Fibroblast of the aortic adventitia (primary cell): ENCODE measurements at places on chromosomes 3 and 15. TPM values are rescaled to one million over a fixed set of nuclear protein-coding genes. Genes with fewer than 3 reads are reported as not detected.

Gene RBMS3
- total RNA-seq: 68.4 and 84.1 TPM in 2 replicates

Gene CHRD
- total RNA-seq: 0.36 and 4.6 TPM in 2 replicates

Gene CHST2
- 5.0 and 14.4 TPM in 2 replicates for total RNA-seq

GRCh38 chr3:4672725-4673275 lies 179.7 kb downstream of the ITPR1 start:
- no peak for DNase-seq

DNA sequence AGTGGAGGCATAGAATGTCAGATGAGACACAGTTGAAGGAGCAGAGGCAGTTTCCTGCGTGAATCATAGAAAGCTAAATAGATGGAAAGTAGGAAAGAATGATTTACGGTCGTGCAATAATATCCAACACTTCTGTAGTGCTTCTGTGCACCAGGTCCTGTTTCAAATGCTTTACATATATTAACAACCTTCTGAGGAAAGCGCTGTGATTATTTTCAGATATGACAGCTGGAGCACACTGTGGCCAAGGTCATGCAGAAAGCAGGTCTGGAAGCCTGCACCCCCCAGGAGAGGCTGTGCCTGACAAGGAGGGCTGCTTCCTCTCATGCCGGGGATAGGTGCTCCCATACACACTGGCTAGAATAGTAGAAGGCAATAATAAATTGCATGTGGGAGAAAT lies 104.5 kb downstream of the CHRNA7 start:
- no peak for DNase-seq

DNA sequence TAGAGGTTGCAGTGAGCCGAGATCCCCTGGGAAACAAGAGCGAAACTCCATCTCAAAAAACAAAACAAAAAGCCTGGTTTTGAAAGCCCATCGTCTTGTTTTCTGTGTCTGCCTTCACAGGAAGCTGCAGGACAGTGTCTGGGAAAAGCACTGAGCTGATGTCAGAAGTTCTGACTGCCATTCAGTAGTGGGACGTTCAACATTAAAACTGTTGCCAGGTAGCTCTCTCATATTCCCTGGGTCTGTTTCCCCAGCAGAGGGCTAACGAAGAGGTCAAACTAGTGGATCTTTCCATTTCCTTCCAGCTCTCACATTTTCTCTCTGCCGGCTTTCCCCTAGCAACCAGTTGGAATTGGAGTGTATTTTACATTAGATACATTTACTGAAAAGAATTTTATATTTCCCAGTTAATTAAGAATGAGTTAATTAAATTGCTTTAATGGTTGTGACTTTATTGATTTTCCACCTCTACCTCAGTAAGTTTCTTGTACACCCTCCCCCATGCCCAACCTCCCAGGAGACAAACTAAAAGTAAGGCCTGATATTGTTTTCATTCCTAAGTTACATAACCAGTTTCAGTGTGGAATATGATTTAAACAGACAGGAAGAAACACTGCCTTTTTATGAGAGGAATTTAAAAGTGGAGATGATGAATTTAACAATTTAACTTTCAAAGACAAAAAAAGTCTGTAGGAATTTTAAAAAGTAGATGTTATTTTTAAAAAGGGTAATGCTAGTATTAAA lies 29.9 kb downstream of the RCN2 start:
- DNase-seq: no peak

DNA sequence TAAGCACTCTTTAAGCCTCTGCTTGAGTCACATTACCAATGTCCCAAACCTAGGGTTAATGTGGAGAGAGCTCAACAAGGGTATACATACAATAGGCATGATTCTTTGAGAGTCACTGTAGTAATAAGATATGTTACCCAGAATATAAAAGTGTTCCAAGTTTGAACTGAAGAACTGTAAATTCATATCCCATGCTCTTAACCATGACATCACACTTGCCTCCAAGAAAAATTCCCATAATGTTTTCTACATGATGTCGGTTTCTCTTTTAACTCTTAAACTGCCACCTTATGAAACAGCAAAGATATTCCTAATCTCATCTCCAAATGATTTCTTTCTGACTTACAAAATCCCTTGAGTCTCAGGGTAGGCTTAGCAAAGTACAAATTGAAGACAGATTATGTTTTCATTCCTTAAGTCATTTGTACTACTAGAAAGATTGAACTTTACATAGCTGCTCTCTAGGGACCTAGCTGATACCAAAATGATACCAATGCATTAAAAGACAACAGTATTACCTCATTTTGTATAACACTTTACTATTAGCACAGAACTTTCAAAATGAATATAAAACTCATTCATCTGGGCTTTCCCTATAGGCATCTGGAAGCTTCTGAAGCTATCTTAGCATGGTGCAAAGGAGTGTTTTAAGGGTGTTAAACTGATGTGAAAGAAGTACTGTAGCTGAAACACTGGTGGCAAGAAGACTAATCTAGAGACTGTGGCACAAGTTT lies 127.1 kb downstream of the KCNMB2 start:
- DNase-seq: no peak

GRCh38 chr3:9673082-9673481 lies 23.8 kb downstream of the MTMR14 start:
- DNase-seq: no peak

DNA sequence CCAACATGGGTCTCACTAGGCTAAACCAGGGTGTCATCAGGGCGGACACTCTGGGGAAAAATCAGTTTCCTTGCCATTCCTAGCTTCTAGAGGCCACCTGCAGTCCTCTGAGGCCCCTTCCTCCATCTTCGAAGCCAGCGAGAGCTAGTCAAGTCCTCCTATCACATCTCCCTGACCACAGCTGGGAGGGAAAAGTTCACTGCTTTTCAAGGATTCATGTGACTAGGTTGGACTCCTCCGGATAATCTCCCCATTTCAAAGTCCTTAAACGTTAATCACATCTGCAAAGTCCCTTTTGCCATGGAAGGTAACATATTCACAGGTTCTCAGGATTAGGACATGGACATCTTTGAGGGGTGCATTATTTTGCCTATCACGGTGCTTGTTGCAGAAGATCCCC lies 35.9 kb upstream of the MAP3K13 start:
- no peak for DNase-seq

- no peak for DNase-seq
Observed at GRCh38 chr3:136939489-136939888, 18.3 kb upstream of the IL20RB start.

DNA sequence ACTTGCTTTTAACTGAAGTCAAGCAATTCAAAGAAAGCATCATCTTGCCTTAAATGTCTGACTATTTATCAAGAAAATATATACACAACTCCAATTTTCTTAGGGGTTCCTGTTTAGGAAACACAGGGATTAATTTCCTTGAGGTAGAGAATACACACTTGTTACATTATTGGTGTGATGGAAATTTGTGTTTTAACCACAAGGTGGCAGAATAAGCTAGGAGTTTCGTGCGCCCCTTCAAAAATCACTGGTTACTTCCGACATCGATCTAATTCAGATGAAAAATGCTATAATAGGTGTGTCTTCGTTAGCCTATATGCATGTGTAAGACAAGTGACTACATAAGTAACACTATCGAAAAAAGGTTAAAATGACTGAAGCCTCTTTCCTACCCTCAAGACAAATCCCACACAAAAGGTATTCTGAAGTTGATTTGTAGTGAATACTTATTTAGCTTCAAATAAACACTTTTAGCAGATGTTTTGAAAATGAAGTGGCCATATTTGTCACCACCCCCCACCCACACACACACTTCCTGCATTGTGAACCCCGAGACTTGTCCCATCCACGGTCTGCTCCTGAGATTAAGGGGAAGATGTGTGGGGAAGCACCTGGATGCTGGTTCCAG lies 246.5 kb downstream of the ROBO1 start:
- peak; percentile 52 for DNase-seq

DNA sequence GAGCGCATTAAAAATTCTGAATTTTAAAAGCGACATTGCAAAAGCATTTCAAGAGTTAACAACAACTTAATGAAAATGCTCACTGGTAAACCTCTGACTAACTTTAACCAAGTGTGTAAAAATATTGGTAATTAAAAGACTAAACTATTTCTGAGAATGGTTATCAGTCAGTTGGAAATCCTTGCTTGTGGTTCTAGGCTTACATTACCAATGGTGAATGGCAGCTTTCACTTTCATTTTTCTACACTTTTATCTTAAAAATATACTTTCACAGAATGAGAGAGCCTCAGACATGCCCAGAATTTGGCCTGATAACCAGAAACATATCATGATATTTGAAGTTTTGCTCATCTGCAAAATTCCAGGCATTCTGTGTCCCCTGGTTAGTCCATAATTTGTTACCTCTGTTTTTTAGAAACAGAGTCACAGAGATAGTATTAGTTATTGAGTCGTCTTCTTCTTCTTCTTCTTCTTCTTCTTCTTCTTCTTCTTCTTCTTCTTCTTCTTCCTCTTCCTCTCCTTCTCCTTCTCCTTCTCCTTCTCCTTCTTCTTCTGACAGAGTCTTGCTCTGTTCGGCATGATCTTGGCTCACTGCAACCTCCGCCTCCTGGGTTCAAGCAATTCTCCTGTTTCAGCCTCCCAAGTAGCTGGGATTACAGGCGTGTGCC lies 5.5 kb upstream of the RNF111 start:
- DNase-seq: no peak

GRCh38 chr15:62187910-62188309 lies 22.8 kb upstream of the C2CD4B start:
- DNase-seq: no peak
